Stimulated activated CD8-positive, alpha-beta memory T cell treated with anti-CD3 and anti-CD28 coated beads, Interleukin-15, amount 100 ng/mL, for 1 hour (primary cell): ENCODE measurements at places on chromosomes 3 and 15.
A peak's percentile ranks its signal among the peaks of the same experiment; 100 is the strongest.

GRCh38 chr3:41050144-41050543, 149.2 kb upstream of the CTNNB1 start:
- no peak for DNase-seq

- no peak for DNase-seq
These were observed 2.0 kb upstream of the SLC24A1 start for GRCh38 chr15:65619626-65620290.

GRCh38 chr15:41557673-41558399, 1.2 kb upstream of the TYRO3 start:
- DNase-seq: peak; percentile 51

DNA sequence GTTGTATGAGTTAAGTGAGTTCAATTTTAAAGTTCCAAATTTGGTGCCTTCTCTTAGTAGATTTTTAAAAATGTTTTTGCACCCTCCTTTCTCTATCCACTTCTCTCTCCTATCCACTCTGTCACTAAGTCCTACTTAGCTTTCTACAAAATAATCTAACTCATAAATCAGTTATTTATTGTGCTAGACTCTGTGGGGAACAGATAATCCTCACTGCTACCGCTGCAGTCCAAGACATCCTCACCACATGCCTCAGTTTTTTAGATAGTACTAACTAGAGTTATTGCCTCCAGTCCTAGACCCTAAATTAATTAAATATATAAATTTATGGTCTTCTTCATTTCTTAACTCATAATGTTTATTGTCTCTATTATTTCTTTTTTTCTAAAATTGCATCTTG, 576.3 kb downstream of the GRM7 start:
- no peak for DNase-seq

- DNase-seq: no peak
These were observed 603.7 kb upstream of the ALCAM start for GRCh38 chr3:104763007-104763406.

GRCh38 chr3:128432971-128433836, 33.5 kb downstream of the DNAJB8 start:
- DNase-seq: no peak
